PC-9 (cell line): ENCODE measurements at places on chromosomes 5 and 9. TPM values are rescaled to one million over a fixed set of nuclear protein-coding genes. Genes with fewer than 3 reads are reported as not detected.
A peak's percentile ranks its signal among the peaks of the same experiment; 100 is the strongest.

DNA sequence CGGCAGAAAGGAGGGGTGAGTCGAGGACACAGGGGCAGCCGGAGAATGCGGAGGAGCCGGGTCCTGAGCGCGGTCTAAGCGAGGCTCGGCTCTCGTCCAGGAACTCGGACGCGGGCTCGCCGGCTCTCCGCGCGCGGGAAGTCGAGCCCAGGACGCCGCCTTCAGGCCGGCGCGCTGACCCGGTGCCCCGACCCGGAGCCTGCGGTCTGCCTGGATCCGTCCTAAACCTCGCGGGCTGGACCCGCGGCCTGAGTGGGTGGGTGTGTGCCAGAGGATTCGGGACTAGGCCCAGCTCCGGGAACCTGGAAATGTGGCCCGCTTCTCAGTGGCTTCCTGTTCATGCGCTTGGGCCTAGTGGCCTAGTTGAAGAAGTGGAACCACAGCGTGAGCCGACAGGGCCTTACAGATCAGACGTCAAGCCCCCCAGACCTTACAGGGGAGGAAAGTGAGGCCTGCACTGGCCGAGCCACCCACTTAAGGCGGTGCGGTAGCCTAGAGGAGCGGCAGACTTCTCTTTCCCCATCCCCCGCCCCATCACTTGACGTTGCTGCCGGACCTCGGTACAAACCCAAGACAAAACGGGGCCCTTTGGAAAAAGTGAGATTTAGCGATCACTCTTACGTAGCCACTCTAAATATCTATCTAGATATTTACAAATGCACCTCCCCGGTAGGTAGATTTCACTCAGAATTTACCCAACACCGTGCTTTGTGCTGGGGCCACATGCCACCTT is 1.2 kb downstream of the CDKN2B-AS1 start:
- peak; percentile 42 for DNase-seq
- H3K27me3 ChIP-seq, result no peaks in the 10 kb centered on the region
- peak overlapping the region; percentile 98 for H3K4me3 ChIP-seq

DNA sequence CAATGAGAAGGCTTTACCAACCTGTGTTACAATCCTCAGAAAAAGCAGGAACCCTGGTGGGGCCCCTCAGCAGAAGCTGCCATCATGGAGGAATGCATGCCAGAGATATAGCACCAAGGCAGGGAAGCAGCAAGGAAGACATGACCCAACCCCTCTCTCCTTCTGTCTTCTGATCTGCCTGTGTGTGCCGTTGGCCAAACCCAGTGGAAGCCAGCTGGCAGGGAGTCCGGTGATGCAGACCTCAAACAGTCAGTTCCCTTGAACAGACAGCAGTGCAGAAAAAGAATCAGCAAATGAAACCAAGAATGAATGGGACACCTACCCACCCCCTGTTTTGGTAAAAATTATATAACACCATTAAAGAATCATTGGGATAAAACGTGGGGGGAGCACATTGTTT is 234.2 kb downstream of the ZNF608 start:
- H3K27ac ChIP-seq, result no peak overlapping the region
- H3K4me3 ChIP-seq, result no peak overlapping the region
- H3K27me3 ChIP-seq, result no peaks in the 10 kb centered on the region
- DNase-seq, result no peak

DNA sequence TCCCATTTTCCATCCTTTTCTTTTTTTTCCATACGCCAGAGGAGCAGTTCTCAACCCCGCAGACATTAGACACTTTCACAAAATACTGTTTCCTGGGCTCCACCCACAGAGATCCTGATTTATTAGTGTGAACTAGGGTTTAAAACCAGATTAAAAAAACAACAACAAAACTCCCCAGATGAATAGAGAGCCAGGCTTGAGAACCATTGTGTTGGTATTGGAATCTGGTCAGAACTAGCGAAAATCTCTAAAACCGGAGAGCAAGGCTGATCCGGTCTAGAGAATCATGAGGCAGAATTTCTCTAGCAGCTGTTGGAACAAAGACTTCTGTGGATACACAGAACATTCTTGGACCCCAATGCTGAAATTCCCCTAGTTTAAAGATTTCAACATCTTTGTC is 173.0 kb downstream of the PCSK1 start:
- H3K4me3 ChIP-seq, result no peak overlapping the region
- peaks cover 36% of the 10 kb centered on the region for H3K4me1 ChIP-seq
- H3K27ac ChIP-seq, result peak overlapping the region; percentile 63
- peaks cover 5% of the 10 kb centered on the region; the same call in 1 of the 2 replicates for H3K36me3 ChIP-seq
- DNase-seq, result no peak

GRCh38 chr9:79731171-79731890 is 159.6 kb downstream of the TLE4 start:
- peaks cover 9% of the 10 kb centered on the region; the same call in 1 of the 2 replicates for H3K27me3 ChIP-seq
- DNase-seq, result no peak
- H3K4me3 ChIP-seq, result no peak overlapping the region
- H3K36me3 ChIP-seq, result no peaks in the 10 kb centered on the region
- H3K27ac ChIP-seq, result no peak overlapping the region
- no peaks in the 10 kb centered on the region for H3K4me1 ChIP-seq

GRCh38 chr5:86858442-86858841 is 240.7 kb downstream of the COX7C start:
- no peak overlapping the region for H3K4me3 ChIP-seq
- H3K27ac ChIP-seq, result no peak overlapping the region
- H3K27me3 ChIP-seq, result no peaks in the 10 kb centered on the region
- H3K36me3 ChIP-seq, result no peaks in the 10 kb centered on the region
- H3K4me1 ChIP-seq, result no peaks in the 10 kb centered on the region
- DNase-seq, result no peak

- H3K36me3 ChIP-seq, result no peaks in the 10 kb centered on the region
- no peaks in the 10 kb centered on the region for H3K27me3 ChIP-seq
- H3K27ac ChIP-seq, result no peak overlapping the region
- no peaks in the 10 kb centered on the region for H3K4me1 ChIP-seq
- no peak overlapping the region for H3K4me3 ChIP-seq
These were observed 63.6 kb downstream of the SSBP2 start for GRCh38 chr5:81687292-81687691.

GRCh38 chr9:6237267-6237666 is 21.7 kb downstream of the IL33 start:
- no peaks in the 10 kb centered on the region for H3K27me3 ChIP-seq
- H3K4me3 ChIP-seq, result no peak overlapping the region
- no peak overlapping the region for H3K27ac ChIP-seq

- no peak overlapping the region for H3K4me3 ChIP-seq
- no peaks in the 10 kb centered on the region for H3K27me3 ChIP-seq
- H3K27ac ChIP-seq, result peak overlapping the region; percentile 21; the same call in 1 of the 2 replicates
- H3K36me3 ChIP-seq, result peaks cover 18% of the 10 kb centered on the region
- H3K4me1 ChIP-seq, result peaks cover 21% of the 10 kb centered on the region
- DNase-seq, result no peak
These were observed 77.1 kb upstream of the SUSD1 start for GRCh38 chr9:112252194-112252593.

- DNase-seq, result no peak
- H3K27ac ChIP-seq, result no peak overlapping the region
- no peaks in the 10 kb centered on the region for H3K4me1 ChIP-seq
- H3K4me3 ChIP-seq, result no peak overlapping the region
- H3K27me3 ChIP-seq, result no peaks in the 10 kb centered on the region
These were observed 16.1 kb downstream of the EQTN start for GRCh38 chr9:27280860-27281259.

GRCh38 chr5:64872044-64872443 is 103.3 kb downstream of the CWC27 start:
- H3K27me3 ChIP-seq, result no peaks in the 10 kb centered on the region
- no peak overlapping the region for H3K27ac ChIP-seq
- no peak overlapping the region for H3K4me3 ChIP-seq
- no peaks in the 10 kb centered on the region for H3K36me3 ChIP-seq

DNA sequence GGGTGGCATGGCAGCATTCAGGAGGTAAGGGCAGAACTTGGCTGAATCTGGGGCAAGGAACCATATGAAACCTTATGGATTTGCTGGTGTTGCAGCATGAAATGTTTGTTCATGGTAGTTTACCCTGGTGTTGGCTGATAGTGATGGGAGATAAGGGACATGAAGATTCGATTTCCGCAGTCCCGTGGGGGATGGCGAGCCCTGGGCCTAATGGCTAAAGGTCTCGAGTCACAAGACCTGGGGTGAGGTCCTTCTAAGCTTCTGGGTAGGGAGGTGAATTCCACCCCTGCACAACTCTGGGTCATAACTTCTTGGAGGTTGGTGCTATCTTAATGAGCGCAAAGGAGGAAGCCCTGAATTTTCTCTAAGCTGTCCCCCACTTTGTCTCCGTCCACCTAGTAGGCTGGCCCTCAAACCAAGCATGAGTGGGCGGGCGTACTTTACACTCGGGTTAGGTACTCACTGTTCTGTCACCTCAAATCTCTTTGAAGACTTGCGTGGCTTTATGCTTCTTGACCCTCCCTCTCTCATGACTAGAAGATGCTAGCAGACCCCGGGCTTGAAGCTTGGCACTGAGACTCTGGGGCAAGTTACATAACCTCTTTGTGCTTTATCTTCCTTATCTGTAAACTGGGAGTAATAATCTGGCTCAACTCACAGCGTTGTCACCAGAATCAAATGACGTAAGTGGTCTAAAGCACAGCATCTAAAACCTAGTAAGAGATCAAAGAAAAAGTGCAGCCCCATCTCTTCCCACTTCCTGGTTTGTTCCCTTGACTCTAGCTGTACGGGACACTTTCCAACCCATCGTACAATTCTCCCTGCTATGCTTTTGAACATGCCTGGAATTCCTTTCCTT is 72.5 kb downstream of the BASP1 start:
- H3K27me3 ChIP-seq, result no peaks in the 10 kb centered on the region
- H3K27ac ChIP-seq, result no peak overlapping the region
- DNase-seq, result no peak
- no peak overlapping the region for H3K4me3 ChIP-seq
- H3K4me1 ChIP-seq, result 0 out of 2 replicates have a peak, but pooled peaks cover 5% of the 10 kb centered on the region

GRCh38 chr9:76891874-76892273 is 14.0 kb downstream of the PRUNE2 start:
- no peaks in the 10 kb centered on the region for H3K36me3 ChIP-seq
- H3K4me1 ChIP-seq, result no peaks in the 10 kb centered on the region
- H3K4me3 ChIP-seq, result no peak overlapping the region
- DNase-seq, result no peak
- no peak overlapping the region for H3K27ac ChIP-seq

- H3K27me3 ChIP-seq, result no peaks in the 10 kb centered on the region
- no peak overlapping the region for H3K4me3 ChIP-seq
- no peaks in the 10 kb centered on the region for H3K4me1 ChIP-seq
- DNase-seq, result no peak
- H3K27ac ChIP-seq, result no peak overlapping the region
These were observed 13.3 kb downstream of the MYOZ3 start for GRCh38 chr5:150674341-150674821.

DNA sequence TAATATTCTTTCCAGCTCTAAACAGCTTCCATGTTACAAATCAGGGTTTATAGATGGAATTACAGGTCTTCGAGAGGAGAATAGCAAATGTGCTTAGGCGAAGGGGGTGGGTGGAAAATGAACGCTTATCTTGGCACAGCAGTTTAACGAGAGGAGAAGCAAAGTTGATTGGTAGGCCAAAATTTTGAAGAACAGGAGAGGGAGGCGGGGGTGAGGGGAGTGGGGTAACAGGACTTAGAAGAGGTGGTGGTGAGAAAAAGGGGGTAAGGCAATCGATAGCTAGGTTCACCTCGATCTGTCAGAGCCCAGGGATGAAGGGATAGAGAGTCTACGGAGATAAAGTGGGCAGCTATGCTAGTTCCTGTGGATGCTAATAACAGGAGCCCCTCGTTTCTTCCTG is 764 bp downstream of the ANKRA2 start:
- H3K4me1 ChIP-seq, result peaks cover 23% of the 10 kb centered on the region
- peak overlapping the region; percentile 20 for H3K27ac ChIP-seq
- H3K4me3 ChIP-seq, result peak overlapping the region; percentile 90
- no peaks in the 10 kb centered on the region for H3K27me3 ChIP-seq

DNA sequence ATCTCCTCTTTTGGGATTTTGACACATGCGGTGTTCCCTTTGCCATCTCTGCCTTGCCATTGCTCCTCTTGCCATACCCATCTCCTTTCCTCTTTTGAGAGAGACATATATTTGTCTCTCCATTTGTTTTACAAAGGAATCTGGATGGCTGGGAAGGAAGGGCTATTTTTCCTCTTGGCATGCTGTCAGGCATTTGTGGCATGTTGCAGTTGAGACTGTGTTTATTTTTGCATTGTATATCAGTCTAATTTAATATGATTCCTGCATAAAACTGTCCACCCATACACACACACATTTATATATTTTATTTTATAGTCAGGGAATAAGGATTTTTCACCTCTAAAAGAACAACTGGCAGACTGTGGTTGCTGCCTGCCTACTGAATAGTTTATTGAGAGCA is 1105.8 kb upstream of the SEMA6A start:
- H3K4me3 ChIP-seq, result no peak overlapping the region
- no peak overlapping the region for H3K27ac ChIP-seq
- H3K4me1 ChIP-seq, result no peaks in the 10 kb centered on the region
- no peak for DNase-seq
- H3K36me3 ChIP-seq, result no peaks in the 10 kb centered on the region

DNA sequence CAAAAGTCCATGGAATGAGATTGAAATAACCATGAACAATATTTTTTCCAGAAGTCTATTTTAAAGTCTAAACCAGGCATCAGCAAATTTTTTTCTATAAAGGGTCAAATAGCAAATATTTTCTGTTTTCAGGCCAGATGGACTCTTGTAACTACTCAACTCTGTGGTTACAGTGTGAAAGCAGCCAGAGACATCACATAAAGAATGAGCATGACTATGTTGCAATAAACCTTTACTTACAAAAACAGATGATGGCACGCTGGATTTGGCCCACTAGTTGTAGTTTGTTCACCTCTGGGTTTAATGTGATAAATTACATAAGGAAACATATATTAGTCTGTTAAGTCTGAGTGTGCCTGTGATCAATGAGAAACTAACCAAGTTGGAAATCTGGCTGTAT is 319.2 kb downstream of the TRPM3 start:
- no peak for DNase-seq
- H3K4me3 ChIP-seq, result no peak overlapping the region
- H3K27ac ChIP-seq, result no peak overlapping the region

- no peak overlapping the region for H3K4me3 ChIP-seq
- peaks cover 36% of the 10 kb centered on the region for H3K4me1 ChIP-seq
- H3K27ac ChIP-seq, result no peak overlapping the region
- 0 out of 2 replicates have a peak, but pooled peaks cover 3% of the 10 kb centered on the region for H3K36me3 ChIP-seq
- no peaks in the 10 kb centered on the region for H3K27me3 ChIP-seq
- no peak for DNase-seq
These were observed 20.3 kb downstream of the QSOX2 start for GRCh38 chr9:136225366-136225747.

- H3K4me3 ChIP-seq, result no peak overlapping the region
- DNase-seq, result no peak
- H3K36me3 ChIP-seq, result no peaks in the 10 kb centered on the region
- no peak overlapping the region for H3K27ac ChIP-seq
These were observed 129.9 kb upstream of the HCN1 start for GRCh38 chr5:45826055-45826454.

TAF11L6 gene
- total RNA-seq, result not detected in 2 replicates

SMU1 gene
- total RNA-seq, result 12.6 and 14.5 TPM in 2 replicates

DNAJC18 gene
- total RNA-seq, result 8.9 and 9.3 TPM in 2 replicates

MARCOL gene
- total RNA-seq, result not detected in 2 replicates

SLC4A9 gene
- 0.20 and 0.53 TPM in 2 replicates for total RNA-seq

INSL6 gene
- not detected in 2 replicates for total RNA-seq

PTTG1 gene
- total RNA-seq, result 262 and 272 TPM in 2 replicates

PCDHA1 gene
- not detected in 2 replicates for total RNA-seq

HBEGF gene
- 8.5 and 9.0 TPM in 2 replicates for total RNA-seq
